ENCODE measurements at places on chromosomes 5 and 9.

DNA sequence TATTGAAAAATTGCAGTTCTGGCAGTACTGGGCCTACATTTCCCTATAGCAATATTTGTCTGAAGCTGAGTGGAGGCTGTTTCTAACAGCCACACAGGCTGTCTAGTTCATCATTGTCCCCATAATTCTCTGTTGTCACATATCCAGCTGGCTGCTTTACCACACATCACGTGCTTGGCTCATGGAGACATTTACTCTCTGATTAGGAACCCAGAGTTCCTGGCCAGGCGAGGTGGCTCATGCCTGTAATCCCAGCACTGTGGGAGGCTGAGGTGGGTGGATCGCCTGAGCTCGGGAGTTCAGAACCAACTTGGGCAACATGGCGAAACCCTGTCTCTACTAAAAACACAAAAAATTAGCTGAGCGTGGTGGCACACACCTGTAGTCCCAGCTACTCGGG, 81.4 kb downstream of the PGM5 start:
- DNase-seq: no peak

DNA sequence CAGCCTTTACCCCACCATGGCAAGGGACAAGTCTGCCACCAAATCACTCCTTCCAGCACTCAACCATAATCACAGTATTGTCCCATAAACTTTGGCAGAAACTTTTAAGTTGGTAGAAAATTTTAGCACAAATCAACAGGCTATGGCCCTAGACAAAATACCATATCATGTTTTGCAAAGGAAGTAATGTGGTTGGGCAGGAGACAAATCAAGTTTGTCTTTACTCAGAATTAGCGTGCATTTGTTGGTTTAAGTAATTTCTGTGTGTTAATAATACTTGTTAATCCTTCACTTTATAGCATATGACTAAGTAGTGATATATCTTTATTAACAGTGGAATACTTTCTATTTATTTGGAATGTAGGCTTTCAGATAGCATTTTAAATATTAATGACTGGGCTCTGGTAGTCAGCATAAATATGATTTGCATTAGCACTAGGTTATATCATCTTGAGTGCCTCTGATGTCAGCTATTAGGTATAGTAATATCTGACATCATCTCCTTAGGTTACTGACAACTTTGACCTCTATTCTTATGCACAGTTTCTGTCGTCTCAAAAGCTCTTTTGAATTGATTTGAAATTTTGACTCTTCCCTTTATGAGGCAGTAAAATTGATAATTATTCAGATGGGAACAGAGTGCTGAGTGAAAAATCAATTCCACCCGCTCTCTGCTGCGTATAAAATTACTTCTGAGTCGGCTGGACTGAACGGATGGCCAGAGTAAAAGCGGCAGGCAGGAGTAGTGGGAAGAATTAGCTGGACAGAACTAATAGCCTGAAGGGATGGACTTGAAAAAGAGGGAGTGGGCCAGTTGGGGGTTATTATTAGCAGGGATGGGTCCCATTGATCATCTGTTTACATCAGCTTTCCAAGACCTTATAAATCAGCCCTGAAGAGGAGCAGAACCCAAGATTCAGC, 40.1 kb upstream of the TLX3 start:
- DNase-seq: no peak

DNA sequence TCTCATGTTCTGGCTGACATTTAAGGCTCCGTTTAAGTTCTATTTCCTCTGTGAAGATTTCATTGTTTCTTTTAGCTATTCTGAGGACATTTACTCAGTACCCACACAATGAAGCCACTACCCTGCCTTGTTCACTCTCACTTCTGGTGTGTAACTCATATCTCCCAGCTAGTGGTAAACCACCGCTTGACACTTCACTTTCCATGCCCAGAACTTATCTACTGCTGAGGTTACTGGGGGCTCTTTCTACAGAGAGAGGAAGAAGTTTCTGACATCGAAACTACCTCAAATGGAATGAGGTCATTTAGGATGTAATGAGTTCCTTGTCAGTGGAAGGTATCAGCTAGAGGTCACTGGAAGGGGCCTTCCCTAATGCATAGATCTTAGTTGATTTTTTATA, 501.5 kb downstream of the DMAC1 start:
- DNase-seq: peak; percentile 68

- DNase-seq: no peak
Measured at GRCh38 chr5:169098331-169099121, 202.4 kb downstream of the SLIT3 start.

GRCh38 chr5:55241746-55242145, 8.3 kb upstream of the CCNO start:
- DNase-seq: no peak

GRCh38 chr5:149170299-149170698, 29.0 kb downstream of the ABLIM3 start:
- DNase-seq: no peak

GRCh38 chr5:15704397-15704947, 204.5 kb downstream of the FBXL7 start:
- no peak for DNase-seq

GRCh38 chr5:14726066-14726838, 61.7 kb downstream of the OTULIN start:
- no peak for DNase-seq

DNA sequence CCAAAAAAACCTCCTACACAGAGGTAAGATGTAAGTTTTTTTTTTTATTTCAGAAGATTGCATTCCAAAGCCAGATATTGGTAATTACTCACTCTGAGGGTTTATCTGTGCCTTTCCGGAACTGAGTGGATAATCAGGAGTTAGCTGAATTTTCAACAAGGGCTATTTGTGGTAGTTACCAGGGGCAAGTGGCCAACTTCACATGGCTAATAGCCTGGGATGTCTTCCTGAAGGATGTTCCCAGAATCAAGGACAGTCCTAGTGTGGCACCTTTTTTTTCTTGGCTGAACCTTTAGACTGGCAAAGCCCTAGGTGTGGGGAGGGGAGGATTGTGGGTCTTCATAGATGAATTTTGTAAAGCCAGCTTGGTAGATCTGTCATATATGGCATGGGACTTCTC, 7.1 kb downstream of the LARP1 start:
- no peak for DNase-seq

GRCh38 chr9:29830821-29831220, 2257.5 kb upstream of the C9orf72 start:
- DNase-seq: no peak

- DNase-seq: no peak
Measured at GRCh38 chr5:134273642-134274395, 47.9 kb upstream of the PPP2CA start.

GRCh38 chr9:84140535-84141101, 160.0 kb downstream of the RMI1 start:
- DNase-seq: peak; percentile 25

- no peak for DNase-seq
Measured at GRCh38 chr5:79168031-79168430, 56.4 kb downstream of the BHMT start.

All from activated T-cell treated with anti-CD3 and anti-CD28 coated beads, Interleukin-2, amount 50 U/mL, for 72 hours (primary cell).